ENCODE measurements at places on chromosomes 12 and 14.

- DNase-seq = no peak
Observed at GRCh38 chr14:50001999-50002925, 109.4 kb downstream of the ARF6 start.

- no peak for DNase-seq
Observed at GRCh38 chr14:32407130-32407529, 78.0 kb downstream of the AKAP6 start.

GRCh38 chr12:52903855-52904508 is 894 bp downstream of the KRT8 start:
- no peak for DNase-seq

DNA sequence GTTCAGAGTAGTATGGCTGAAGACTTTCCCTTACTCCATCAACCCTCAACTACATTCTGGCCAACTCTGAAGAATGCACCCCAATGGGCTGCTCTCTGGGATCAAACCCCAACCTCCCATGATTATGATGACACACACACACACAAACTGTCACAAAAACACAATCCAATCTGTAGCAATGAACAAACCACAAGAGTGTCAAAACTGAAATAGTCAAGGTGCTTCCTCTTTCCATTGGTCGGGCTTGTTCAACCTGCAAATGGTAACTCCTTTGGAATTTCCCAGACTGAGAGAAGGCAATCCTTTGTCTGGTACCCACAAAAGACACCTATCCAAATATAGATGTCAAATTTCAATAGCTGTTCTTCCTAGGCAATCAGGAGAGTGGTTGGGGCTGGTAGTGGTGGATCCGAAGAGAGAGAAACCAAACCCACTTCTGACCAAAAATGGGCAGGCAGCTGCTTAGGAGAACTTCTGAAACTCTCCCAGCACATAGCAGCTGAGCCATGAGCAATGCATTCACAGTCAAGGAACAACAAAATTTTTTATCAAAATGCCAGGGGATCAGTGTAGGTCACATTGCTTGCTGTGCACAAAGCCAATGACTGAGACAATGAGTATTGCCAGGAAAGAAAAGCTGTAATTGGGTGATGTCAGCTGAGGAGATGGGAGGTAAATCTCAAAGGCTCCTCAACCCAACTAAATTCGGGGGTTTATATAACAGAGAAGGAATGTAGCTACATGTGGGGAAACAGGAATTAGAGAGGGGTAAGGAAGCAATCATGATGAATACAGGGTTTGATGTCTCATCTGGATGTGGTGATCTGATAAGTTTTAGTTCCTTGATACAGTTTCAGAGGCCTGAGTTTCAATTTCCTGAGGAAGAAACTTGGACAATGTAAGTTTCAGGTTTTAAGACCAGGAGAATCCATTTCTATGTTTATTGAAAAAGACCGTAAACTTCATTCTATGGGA is 191.4 kb downstream of the KITLG start:
- DNase-seq = no peak

GRCh38 chr14:91754185-91754584 is 22.3 kb upstream of the CATSPERB start:
- no peak for DNase-seq

DNA sequence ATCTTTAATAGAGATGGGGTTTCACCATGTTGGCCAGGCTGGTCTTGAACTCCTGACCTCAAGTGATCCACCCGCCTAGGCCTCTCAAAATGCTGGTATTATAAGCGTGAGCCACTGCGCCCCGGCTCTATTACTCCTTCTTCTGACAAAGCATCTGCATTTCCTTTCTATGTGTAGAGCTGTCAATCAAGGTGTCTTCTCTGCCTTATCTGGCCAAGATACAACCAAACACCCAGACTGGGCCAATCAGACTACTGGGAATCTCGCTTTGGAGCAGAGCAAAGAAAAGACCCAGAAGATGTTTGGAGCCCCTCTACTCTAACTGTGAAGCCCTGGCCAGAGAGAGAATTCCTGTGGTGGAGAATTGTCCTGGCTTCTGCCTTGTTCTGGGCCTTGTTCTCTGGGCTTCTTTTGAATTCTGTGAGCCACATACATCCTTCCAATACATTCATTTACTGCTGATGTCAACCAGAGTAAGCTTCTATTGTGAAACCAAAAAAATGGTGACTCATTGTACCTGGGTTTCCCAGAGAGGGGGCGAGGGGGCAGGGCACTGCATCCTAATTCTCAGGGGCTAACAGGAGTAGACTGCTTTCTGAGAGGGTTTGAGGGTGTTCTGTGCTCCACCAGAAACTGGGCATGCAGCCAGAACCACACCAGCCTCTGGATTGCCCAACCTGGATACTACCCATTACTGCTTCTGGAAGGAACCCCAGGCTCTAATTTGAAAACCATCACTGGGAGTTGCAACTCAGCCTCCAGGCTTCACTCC is 18.8 kb upstream of the FLVCR2 start:
- DNase-seq = no peak

- DNase-seq = no peak
Observed at GRCh38 chr12:38926501-38926900, 21.1 kb upstream of the CPNE8 start.

Measured in globus pallidus (tissue), 1 donor.